ENCODE measurements at places on chromosomes 12 and 14. TPM values are rescaled to one million over a fixed set of nuclear protein-coding genes. Genes with fewer than 3 reads are reported as not detected.

The KLRG1 gene
- total RNA-seq, result not detected

DNA sequence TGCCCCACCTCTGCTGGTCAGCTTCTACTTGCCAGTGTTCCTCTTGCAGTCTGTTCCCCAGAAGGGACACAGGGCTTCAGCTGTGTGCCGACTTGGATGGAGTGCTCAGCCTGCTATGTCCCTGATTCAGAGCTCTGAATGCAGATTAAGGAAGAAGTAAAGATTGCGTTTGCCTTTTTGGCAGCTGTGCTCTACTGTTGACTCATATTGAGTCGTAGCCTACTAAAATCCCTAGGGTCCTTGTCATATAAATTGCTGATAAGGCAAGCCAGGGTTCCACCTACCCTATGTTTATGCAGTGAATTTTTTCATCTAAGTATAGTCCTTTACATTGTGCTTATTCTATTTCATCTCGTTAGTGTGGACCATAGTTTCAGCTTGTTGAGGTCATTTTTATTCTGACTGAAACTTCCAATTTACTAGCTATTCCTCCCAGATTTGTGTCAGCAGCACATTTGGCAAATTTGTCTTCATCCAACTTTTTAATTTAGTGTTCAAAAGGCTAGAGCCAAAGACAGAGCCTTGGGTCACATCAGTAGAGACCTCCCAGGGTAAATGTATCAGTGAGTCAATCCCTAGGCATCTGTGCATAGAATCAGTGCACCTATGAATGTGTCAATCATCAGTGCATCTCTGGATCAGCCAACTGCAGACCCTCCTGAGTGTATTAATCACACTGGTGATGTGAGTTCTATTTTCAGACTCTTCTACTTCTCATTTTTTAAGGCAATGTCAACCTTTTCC lies 31.9 kb downstream of the CACNA1C start:
- DNase-seq, result peak; percentile 96

- peak; percentile 49 for DNase-seq
Measured at GRCh38 chr12:94725375-94726168, 75.2 kb upstream of the TMCC3 start.

- no peak for DNase-seq
Measured at GRCh38 chr12:130049666-130050065, 112.6 kb upstream of the FZD10 start.

DNA sequence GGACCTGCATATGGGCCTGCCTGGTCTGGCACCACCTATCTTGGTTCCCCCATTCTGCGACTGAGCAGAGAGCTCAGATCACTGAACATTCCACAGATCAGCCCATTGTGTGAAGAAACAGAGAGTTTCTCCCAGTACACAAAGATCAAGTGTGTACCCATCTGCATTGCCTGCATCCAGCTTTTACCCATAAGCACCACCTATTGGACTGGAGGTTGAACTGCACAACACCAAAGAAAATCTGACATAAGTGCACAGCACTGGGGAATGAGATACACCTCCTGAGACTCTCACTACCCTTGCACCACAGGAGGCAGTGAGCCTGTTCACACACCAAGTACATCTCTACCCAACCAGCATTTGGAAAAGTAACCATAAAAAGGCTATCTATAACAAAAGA lies 362.6 kb upstream of the CLEC14A start:
- no peak for DNase-seq

- DNase-seq, result no peak
Measured at GRCh38 chr14:90963343-90963742, 97.1 kb downstream of the RPS6KA5 start.

DNA sequence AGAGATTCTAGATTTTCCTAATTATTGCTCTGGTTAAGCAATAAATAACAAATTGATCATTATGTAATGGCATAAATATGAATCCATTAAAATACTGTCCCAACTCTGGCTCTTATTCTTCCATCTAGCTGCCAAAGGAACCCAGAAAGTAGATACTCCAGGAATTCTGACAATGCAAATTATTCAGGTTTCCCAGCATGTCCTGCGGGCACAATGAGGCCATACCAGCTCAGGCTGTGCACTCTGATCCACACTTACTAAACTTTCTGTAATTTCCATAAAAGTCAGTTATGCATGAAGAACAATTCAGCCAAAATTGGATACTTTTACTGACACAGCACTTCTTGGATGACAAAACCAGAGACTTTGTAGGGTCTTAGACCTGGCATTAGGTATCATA lies 576.3 kb downstream of the KCNH5 start:
- DNase-seq, result no peak

DNA sequence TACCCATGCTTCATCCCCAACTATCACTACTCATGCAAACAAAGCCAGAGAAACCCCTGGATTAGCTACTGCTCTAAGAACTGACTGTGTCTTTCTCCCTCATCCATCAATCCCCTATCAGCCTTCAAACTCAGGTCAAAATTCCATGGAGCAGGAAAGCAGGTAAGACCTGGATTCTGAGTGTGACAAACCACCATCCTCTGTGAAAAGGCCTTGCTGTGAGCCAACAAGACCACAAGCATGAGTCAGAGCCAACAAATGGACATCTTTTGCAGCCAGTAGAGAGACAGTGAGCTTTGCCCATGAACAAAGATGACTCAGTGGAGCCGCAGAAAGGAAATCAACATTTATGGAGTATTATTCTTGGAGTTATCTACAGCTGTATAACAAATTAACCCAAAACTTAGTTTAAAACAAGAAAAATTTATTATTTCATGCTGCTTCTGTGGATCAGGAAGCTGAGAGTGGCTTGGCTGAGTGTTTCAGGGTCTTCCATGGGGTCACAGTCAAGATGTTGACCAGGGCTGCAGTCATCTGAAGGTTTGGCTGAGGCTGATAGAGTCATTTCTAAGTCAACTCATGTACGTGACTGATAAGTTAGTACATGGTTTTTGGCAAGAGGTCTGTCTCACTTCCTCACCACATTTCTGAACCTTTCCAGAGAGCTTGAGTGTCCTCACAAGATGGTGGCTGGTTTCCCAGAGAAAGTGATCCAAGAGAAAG lies 61.1 kb downstream of the PITPNM2 start:
- peak; percentile 95 for DNase-seq

- no peak for DNase-seq
Measured at GRCh38 chr12:1161197-1161596, 170.2 kb downstream of the ERC1 start.

GRCh38 chr12:49963976-49964815 lies 2.5 kb downstream of the AQP5 start:
- DNase-seq, result no peak

The SPRYD4 gene
- 2.3 TPM for total RNA-seq

DNA sequence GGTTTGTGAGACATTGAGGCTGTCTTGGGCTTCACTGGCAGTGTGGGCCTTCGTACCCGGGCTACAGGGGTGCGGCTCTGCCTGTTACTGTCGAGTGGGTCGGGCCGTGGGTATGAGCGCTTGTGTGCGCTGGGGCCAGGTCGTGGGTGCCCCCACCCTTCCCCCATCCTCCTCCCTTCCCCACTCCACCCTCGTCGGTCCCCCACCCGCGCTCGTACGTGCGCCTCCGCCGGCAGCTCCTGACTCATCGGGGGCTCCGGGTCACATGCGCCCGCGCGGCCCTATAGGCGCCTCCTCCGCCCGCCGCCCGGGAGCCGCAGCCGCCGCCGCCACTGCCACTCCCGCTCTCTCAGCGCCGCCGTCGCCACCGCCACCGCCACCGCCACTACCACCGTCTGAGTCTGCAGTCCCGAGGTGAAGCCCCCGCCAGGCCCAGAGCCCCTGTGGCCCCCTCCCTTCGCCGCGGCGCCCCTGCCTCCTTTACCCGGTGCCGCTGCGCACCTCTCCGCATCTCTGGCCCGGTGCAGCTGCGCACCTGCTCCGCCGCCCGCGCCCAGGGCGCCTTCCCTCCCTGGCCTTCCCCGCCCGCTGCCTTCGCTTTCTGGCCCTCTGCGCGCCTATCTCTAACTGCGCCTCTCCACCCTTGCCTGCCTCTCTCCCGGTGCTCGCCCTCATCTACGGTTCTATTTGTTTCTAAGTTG lies at the start of gene ENO2:
Gene ENO2 (plus strand): TSS at position 335 of the 701 bp plus-strand sequence. CDS start 1,253 bp downstream, outside the sequence.
- DNase-seq, result peak; percentile 51

- DNase-seq, result no peak
Measured at GRCh38 chr12:38507839-38508238, 191.3 kb downstream of the ALG10B start.

GRCh38 chr14:37437490-37437889 lies 157.6 kb downstream of the FOXA1 start:
- DNase-seq, result no peak

GRCh38 chr14:54773171-54774006 lies 129.2 kb downstream of the GCH1 start:
- DNase-seq, result peak; percentile 100

The RD3L gene
- total RNA-seq, result not detected

DNA sequence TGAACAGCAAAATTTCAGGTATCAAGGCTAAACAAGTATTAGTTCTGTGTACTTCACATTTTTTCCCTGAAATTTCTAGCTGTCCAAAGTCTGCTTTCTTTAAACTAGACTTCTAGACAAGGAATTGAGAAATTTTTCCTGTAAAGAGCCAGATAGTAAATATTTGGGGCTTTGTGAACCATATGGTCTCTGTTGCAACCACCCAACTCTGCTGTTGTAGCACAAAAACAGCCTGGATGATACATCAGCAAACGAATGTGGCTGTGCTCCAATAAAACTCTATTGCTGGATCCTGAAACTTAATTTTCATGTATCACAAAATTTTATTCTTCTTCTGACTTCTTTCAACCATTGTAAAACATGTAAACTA lies 96.0 kb upstream of the SLC38A4 start:
- peak; percentile 79 for DNase-seq

The OTX2 gene
- total RNA-seq, result not detected
